A549 treated with Mapracorat at 1 μM for 4 hours (cell line): ENCODE measurements at places on chromosomes 11 and 22. TPM values are rescaled to one million over a fixed set of nuclear protein-coding genes. Genes with fewer than 3 reads are reported as not detected.

The KREMEN1 gene
- total RNA-seq, result 3.5 to 4.7 TPM (median 4.2 TPM) in 5 replicates

The ST14 gene
- total RNA-seq, result 0.04 to 0.25 TPM (median 0.10 TPM) in 4 of 5 replicates, not detected in the other

The DNAJB7 gene
- not detected in 5 replicates for total RNA-seq

The AMOTL1 gene
- 5.7 to 8.6 TPM (median 7.8 TPM) in 5 replicates for total RNA-seq

The MRGPRX3 gene
- not detected in 5 replicates for total RNA-seq

The BRMS1 gene
- total RNA-seq, result 74.1 to 98.9 TPM (median 84.5 TPM) in 5 replicates

The TP53I11 gene
- total RNA-seq, result 33.8 to 47.8 TPM (median 43.4 TPM) in 5 replicates

The CDHR5 gene
- 0.06 to 0.26 TPM (median 0.18 TPM) in 4 of 5 replicates, not detected in the other for total RNA-seq

The HPX gene
- 0.27 to 0.75 TPM (median 0.59 TPM) in 5 replicates for total RNA-seq

The PRR14L gene
- total RNA-seq, result 5.4 to 6.7 TPM (median 6.3 TPM) in 5 replicates

The APOBEC3G gene
- total RNA-seq, result not detected in 5 replicates

The ZBTB16 gene
- total RNA-seq, result 0.43 to 1.1 TPM (median 0.78 TPM) in 5 replicates

The NCAPH2 gene
- 30.2 to 41.7 TPM (median 38.7 TPM) in 5 replicates for total RNA-seq

The FGF19 gene
- total RNA-seq, result 0.05 to 0.12 TPM (median 0.08 TPM) in 4 of 5 replicates, not detected in the other

The RFPL1 gene
- not detected in 5 replicates for total RNA-seq

The MS4A12 gene
- total RNA-seq, result not detected in 5 replicates

The OR8D2 gene
- not detected in 5 replicates for total RNA-seq

The MS4A3 gene
- not detected in 5 replicates for total RNA-seq

The LRRC10B gene
- total RNA-seq, result 0.15 to 0.31 TPM (median 0.19 TPM) in 4 of 5 replicates, not detected in the other

The VSIG10L2 gene
- total RNA-seq, result not detected in 5 replicates

The TMEM191C gene
- 0.37 to 1.4 TPM (median 0.79 TPM) in 5 replicates for total RNA-seq

The CEND1 gene
- 1.9 to 2.7 TPM (median 2.2 TPM) in 5 replicates for total RNA-seq

The NAP1L4 gene
- 111 to 127 TPM (median 123 TPM) in 5 replicates for total RNA-seq

The C22orf15 gene
- not detected in 5 replicates for total RNA-seq

The SHANK2 gene
- total RNA-seq, result 5.5 to 8.8 TPM (median 6.9 TPM) in 5 replicates

The MEN1 gene
- total RNA-seq, result 26.2 to 40.7 TPM (median 38.5 TPM) in 5 replicates

The OR2AG2 gene
- total RNA-seq, result 0.03 TPM in 1 of 5 replicates, not detected in the others
